A673 (cell line): ENCODE measurements at places on chromosomes 4 and X.
A peak's percentile ranks its signal among the peaks of the same experiment; 100 is the strongest.

DNA sequence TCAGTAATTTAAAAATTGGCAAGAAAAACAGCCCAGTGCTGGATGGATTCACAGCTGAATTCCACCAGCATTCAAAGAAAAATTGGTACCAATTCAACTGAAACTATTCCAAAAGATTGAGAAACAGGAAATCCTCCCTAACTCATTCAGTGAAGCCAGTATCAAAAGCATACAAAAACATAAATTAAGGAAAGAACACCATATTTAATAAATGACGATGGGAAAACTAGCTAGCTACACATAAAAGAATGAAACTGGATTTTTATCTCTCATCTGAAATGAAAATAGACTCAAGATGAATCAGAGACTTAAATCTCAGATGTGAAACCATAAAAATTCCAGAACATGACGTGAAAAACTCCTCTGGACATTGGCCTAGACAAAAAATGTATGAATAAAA is 516.8 kb upstream of the SPANXN1 start:
- DNase-seq = no peak

DNA sequence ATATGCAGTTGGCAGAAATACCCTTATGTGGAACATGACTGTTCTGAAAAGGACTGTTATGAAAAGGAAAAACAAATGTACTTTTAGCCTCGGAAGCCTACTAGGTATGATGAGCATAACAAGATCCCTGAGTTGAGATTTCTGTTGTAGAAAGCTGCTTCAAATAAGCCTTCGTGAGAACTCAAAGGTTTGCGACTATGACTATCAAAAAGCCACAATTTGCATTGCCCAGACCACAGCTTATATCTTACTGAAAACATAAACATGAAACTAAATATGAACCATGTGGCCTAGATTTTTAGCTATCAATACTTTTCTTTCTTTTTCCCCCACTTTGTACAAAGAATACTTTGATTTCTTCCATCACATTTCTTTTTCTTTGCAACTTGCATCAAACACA is 398.2 kb upstream of the LCORL start:
- DNase-seq = no peak

- DNase-seq = no peak
Measured at GRCh38 chr4:93865650-93866049, 37.1 kb downstream of the ATOH1 start.

- no peak for DNase-seq
Measured at GRCh38 chr4:177408023-177408422, 34.2 kb downstream of the AGA start.

- DNase-seq = no peak
Measured at GRCh38 chrX:154827194-154828015, 7.1 kb downstream of the SMIM9 start.

DNA sequence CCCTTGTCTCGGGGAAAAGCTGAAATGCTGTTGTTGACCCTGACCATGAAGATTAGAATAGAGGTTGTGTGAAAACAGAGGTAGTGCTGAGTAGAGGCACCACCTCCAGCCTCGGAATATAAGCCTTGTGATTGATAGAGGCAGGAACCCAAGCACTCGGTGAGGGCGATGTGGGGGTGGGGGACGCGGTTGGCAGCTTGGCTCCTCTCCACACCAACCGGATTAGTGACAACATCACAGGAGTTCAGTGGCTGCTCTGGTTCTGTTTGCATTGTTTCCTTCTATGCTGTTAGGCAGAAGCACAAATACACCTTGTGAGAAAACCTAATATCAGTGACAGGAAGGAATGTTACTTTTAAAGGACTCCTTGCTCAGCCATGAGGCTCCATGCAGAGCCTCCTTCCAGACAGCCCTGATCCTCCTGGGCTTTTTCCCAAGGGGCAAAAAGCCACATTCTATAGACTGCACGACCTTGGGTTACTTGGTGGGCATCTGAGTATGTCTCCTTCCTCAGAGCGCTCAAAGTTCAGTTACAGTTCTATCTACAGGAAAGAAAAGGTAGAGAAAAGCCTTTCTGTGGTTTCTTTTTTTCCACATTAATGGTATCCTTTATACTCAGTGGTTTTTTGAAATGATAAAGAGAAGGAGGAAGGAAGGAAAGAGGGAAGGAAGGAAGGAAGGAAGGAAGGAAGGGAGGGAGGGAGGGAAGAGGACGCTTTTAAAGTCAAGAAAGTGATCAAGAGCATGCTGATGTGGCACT is 150.4 kb upstream of the NOCT start:
- DNase-seq = peak; percentile 53

GRCh38 chr4:1489639-1489995 is 83.4 kb upstream of the NKX1-1 start:
- no peak for DNase-seq

DNA sequence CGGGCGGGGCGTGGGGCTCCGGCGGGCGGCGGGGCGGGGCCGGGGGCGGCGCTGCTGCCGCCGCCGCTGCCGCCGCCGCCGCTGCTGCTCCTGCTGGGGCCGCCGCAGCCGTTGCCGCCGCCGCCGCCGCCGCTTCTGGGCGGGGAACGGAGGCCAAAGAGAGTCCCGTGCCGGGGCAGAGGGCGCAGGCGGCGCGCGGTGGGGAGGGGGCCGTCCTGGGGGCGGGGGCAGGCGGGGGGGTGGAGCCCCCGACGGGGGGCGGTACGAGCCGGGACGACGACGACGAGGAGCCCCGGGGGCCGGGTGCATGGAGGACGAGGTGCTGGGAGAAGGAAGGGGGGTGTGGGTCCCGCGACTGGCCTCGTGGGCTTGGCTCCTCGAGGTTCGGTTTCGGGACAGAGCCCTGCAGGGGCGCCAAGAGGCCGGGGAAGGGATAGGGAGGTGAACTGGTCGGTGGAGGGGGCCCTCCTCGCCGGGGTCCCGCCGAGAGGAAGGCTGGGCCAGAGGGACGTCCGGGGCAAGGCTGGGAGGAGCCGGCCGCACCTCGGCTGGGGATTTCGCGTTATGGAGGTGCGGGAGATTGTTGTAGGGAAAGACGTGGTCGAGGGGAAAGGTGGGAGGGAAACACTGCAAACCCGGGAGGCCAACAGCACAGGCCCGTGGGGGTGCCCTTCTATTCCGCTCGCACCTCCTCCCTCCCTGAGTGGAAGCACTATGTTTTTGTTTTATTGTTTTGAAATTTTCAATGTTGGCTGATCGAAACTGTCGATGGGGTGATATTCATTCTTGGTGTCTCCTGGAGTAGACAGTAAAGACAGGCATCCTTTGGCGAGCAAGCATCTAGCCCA is 1.9 kb downstream of the BCORL1 start:
- DNase-seq = no peak

GRCh38 chr4:1676605-1677525 is 7.2 kb downstream of the FAM53A start:
- DNase-seq = no peak

DNA sequence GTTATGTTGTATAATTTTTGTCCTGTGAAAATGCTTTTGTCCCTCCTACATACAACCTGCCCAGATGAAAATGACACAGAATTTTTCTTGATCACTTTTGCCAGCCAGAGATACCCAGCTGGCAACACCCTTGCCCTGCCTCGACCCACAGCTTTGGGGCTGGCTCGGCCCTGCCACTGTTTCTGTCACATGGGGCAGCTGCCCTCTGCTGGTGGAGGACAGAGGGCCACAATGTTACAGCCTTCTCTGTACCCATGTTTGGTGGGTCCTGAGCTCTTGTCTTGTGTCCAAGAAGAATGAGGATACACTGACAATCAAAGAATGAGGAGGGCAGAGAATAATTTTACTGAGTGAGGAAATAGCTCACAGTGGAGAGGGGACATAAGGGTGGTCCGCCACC is 31.1 kb downstream of the BMP15 start:
- peak; percentile 15 for DNase-seq

- DNase-seq = no peak
Measured at GRCh38 chr4:20368926-20369325, 117.2 kb downstream of the SLIT2 start.

DNA sequence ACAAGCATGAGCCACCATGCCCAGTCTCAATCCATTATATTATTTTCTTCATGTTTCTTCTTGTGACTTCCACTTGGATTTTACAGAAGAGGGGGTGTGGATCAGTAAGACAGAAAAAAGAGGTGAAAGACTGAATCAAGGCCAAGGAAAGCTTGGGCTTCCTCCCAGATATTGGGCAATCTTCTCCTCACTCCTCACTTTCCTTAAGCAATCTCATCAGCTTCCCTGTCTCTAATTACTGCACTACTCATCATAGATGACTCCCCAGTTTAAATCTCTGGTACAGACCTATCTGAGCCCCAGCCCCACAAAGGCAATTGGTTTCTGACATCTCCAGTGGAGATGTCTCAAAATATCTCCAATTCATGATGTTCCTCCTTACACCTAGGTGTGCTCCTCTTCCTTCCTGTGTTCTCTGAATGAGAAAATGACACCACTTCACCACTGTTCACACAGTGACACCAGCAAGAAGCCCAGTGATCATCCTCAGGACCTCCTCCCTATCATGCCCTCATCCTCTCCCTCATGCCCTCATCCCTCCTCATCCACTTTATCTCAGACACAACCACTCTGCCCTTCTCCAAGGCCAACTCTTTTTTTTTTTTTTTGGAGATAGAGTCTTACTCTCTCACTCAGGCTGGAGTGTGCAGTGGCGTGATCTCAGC is 44.8 kb upstream of the HERC6 start:
- DNase-seq = no peak

- DNase-seq = no peak
Measured at GRCh38 chr4:136754810-136755530, 777.3 kb downstream of the PCDH18 start.

DNA sequence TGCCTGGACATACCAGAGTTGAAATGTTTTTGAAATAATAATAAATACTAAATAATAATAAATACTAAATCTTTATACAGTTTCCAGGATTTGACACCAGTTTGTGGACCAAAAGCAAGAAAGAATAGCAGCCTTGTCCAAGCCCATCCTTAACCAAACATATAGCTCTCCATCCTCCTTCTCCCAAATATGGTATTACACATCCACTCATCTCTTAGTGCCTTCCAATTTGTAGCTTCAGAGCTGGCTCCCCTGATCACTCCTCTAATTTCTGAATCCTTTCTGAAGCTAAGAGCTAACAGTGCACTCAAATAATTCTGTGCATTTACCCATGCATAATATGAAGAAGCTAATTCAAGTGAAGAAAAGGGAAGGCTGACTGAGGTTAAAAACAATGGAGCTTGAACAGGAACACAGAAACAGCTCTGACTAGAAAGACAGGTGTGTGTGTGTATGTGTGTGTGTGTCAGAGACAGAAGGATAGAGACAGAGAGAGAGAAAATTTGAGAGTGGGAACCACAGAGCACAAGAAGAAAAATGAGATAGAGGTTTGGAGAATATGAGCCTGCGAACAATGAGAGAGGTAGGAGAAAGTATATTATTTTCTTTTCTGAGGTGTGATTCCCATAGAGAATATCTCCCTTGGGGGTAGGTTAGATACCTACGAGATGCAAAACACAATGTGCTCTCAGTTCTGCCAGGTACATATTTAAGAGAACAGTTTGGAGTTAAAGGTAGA is 123.5 kb downstream of the CAMK2D start:
- no peak for DNase-seq

DNA sequence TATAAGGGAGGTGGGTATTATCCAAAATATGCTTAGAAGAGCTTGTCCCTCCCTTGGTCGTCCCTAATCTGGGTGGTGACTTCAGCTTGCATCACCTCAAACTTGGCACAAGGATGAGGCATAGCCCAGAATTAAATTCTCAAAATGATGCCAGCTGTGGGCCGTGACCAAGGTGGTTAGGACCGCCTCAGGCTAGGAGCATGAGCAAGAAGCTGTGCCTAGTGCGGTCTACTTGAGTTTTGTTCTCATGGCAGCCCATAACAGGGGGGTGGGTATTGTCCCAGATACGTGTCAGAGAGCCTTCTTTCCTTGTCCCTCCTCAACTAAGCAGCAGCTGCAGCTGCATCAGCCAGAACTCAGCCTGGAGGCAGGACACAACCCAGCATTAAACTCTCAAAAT is 2620.0 kb downstream of the PCDH7 start:
- DNase-seq = no peak

- DNase-seq = no peak
Measured at GRCh38 chr4:60019180-60019579, 1180.9 kb upstream of the ADGRL3 start.

DNA sequence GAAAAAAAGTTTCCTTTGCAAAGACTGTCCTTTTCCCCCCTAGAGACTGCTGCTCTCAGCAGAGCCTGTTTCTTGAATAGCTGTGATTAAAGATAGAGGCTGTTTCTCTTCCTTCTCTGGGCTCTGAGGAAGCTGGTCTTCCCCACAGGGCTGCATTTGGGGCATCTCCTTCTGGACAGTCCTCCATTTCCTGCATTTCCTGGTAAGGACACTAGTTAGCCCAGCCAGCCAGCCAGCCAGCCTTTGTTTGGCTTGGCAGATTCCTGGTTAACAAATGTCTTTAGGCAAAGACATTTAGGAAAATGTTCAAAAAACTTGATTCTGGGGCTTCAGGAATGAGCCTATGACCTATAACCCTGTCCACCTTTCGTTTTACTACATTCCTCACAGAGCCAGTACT is 34.0 kb upstream of the PLAC1 start:
- no peak for DNase-seq

GRCh38 chr4:122764821-122765215 is 32.3 kb downstream of the BBS12 start:
- DNase-seq = peak; percentile 18

GRCh38 chr4:174358410-174358809 is 74.7 kb downstream of the CEP44 start:
- no peak for DNase-seq

DNA sequence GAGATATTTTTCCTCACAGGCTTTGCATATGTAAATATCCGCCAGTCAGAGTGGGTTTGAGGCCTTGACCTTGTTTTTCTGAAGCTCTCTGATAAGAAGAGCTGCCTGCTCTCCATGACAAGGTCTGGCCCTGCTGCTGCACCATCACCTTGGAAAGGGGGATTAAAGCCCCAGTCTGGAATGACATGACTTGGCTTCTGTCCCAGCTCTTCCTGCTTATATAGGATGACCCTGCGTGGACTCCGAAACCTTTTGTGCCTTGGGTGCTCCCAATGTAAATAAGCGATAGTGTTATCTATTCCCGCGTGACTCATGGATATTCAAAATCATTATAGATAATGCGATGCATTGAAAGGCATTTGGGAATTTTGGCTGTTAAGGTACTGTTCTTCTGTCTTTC is 139.3 kb downstream of the BMPR1B start:
- no peak for DNase-seq

- DNase-seq = no peak
Measured at GRCh38 chrX:50206753-50207152, 2.2 kb downstream of the CCNB3 start.

GRCh38 chrX:77977095-77977494 is 7.7 kb upstream of the PGAM4 start:
- no peak for DNase-seq
